Activated CD4-positive, alpha-beta T cell treated with anti-CD3 and anti-CD28 coated beads for 36 hours (primary cell): ENCODE measurements at places on chromosomes 16 and 17. TPM values are rescaled to one million over a fixed set of nuclear protein-coding genes. Genes with fewer than 3 reads are reported as not detected.

Gene ABCA8
- not detected for total RNA-seq

Gene TMEM220
- total RNA-seq: 2.1 TPM

Gene PLA2G10
- not detected for total RNA-seq

Gene TBC1D26
- 0.34 TPM for total RNA-seq

Gene CASKIN2
- 3.0 TPM for total RNA-seq

Gene ZNF469
- total RNA-seq: 0.50 TPM

DNA sequence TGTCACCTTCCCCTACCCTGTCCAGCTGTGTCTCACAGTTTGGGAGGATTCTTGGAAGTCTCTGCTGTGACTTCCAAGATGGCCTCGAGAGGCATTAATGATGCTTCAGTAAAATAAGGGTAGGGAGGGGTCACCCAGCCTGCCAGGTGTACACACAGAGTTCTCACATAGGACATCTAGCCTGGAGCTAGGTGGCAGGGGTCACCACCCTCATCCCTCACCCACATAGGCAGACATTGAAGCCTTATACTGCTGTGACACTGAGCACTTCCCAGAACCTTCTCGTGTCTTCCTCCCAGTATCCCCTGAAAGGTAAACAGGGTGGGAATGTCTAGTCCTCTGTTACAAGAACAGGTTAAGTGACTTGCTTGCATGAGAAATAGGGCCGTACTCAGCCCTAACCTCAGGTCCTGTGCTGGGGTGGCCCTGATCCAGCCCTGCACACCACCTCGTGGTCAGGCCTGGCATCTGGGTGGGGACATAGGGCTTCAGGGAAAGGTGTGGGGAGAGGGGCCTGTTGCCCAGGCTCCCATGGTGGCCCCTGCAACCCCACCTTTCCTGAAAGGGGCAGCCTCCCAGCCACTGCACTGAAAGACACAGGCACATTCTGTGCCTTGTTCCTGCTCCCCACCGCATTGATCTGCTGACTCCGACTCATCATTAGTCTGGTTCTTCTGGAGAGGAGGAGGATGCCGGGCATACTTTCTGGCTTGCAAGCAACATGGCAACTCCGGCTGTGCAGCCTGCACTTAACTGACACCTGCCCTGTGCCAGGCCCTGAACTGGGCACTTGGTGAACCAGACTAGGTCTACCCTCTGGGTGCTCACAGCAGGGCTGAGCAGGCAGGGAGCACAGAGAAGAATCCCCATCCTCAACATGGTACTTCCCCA lies 3.6 kb upstream of the MMP15 start:
- DNase-seq: no peak
- H3K27me3 ChIP-seq: peaks cover 4% of the 10 kb centered on the region
- H3K4me1 ChIP-seq: peaks cover 13% of the 10 kb centered on the region

GRCh38 chr17:75069783-75070182 lies 18.0 kb upstream of the SLC16A5 start:
- peaks cover 34% of the 10 kb centered on the region for H3K4me1 ChIP-seq
- peaks cover 4% of the 10 kb centered on the region for H3K36me3 ChIP-seq
- no peak overlapping the region for H3K4me3 ChIP-seq
- DNase-seq: peak; percentile 31

- H3K27ac ChIP-seq: no peak overlapping the region
- no peak for DNase-seq
- H3K4me3 ChIP-seq: no peak overlapping the region
- no peaks in the 10 kb centered on the region for H3K36me3 ChIP-seq
- peaks cover 4% of the 10 kb centered on the region for H3K27me3 ChIP-seq
These were observed 16.4 kb upstream of the HAP1 start for GRCh38 chr17:41750862-41751261.

DNA sequence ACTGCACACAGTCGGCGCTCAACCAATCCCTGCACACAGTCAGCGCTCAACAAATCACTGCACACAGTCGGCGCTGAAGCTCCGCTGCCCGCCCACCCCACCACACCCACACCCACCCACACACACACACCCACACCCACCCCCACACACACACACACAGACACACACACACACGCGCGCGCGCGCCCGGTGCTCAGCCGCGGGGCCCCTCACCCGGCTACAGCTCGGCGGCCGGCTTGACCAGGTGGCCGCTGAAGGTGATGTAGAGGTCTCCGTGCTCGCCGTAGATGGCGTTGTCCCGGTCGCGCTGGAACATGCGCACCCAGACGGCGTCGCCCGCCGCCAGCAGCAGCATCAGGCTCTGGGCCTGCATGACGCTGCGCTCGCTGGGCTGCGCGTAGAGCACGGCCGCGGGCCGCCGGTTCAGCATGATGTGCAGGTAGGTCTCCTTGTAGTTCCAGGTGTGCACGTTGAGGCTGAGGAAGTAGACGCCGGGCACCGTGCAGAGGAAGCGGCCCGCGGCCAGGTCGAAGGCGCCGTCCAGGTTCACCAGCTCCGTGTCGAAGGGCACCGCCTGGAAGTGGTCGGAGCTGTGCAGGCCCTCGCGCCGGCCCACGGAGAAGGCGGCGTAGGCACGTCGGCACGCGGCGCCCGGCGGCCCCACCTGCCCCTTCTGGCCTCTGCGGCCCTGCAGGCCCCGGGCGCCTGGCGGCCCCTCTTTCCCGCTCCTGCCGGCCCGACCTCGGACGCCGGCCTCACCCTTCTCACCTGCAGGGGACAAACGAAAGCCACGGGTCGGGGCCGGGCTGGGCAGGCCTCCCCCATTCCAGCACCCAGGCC lies 2.5 kb downstream of the C1QTNF8 start:
- H3K36me3 ChIP-seq: no peaks in the 10 kb centered on the region
- H3K4me1 ChIP-seq: no peaks in the 10 kb centered on the region
- DNase-seq: peak; percentile 66
- H3K27ac ChIP-seq: no peak overlapping the region

- peaks cover 24% of the 10 kb centered on the region for H3K27me3 ChIP-seq
- H3K27ac ChIP-seq: no peak overlapping the region
- DNase-seq: peak; percentile 2
- H3K4me3 ChIP-seq: no peak overlapping the region
These were observed 3.6 kb upstream of the TMEM92 start for GRCh38 chr17:50270435-50271362.

DNA sequence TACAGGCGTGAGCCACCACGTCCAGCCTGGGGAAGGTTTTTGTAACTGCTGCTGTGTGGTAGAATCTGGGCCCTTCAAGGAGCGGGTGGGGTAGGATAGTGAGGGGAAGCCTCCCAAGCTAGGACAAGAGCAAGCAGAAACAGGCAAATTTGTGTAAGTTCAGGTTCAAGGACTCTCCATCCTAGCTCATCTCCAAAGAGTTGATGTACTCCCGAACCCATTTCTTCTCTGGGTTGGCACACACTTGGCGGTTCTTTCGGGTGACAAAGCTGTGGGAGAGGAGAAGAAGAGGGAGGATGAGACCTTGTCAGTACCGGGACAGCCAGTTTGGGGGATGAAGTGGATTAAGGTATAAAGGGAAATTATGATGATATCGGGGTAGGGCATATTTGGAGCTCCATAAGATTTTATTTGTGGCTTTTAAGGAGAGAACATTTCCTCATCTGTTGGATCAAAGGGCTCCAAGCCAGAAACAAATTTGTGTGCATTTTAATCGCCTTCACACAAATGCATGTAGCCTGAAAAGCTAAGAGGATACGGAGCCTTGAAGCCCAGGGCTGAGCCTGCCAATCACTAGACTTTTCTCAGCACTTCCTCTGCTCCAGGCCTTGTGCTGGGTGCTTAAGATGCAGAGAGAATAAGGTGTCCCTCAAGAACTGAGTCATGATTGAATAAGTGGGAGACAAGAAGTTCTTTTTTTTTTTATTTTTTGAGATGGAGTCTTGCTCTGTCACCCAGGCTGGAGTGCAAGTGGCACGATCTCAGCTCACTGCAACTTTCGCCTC lies 3.7 kb upstream of the HEATR9 start:
- no peaks in the 10 kb centered on the region for H3K27me3 ChIP-seq
- no peak overlapping the region for H3K27ac ChIP-seq
- no peaks in the 10 kb centered on the region for H3K36me3 ChIP-seq
- no peak overlapping the region for H3K4me3 ChIP-seq
- peaks cover 18% of the 10 kb centered on the region for H3K4me1 ChIP-seq

GRCh38 chr16:56931271-56931891 lies 561 bp upstream of the HERPUD1 start:
- H3K4me1 ChIP-seq: peaks cover 33% of the 10 kb centered on the region
- DNase-seq: peak; percentile 32
- H3K4me3 ChIP-seq: peak overlapping the region; percentile 98
- no peaks in the 10 kb centered on the region for H3K27me3 ChIP-seq
- H3K27ac ChIP-seq: peak overlapping the region; percentile 95

DNA sequence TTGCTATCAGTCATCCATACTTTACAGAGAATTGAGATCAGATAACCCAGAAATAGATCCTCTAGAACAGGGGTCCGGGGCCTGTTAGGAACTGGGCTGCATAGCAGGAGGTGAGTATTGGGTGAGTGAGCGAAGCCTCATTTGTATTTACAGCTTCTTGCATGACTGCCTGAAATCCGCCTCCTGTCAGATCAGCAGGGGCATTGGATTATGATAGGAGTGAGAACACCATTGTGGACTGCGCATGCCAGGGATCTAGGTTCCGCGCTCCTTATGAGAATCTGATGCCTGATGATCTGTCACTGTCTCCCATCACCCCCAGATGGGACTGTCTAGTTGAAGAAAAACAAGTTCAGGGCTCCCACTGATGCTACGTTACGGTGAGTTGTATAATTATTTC lies 13.0 kb upstream of the SCIMP start:
- H3K4me3 ChIP-seq: no peak overlapping the region
- no peak overlapping the region for H3K27ac ChIP-seq
- no peaks in the 10 kb centered on the region for H3K36me3 ChIP-seq
- H3K4me1 ChIP-seq: peaks cover 12% of the 10 kb centered on the region
- H3K27me3 ChIP-seq: no peaks in the 10 kb centered on the region

- H3K27me3 ChIP-seq: no peaks in the 10 kb centered on the region
- no peak for DNase-seq
- H3K4me3 ChIP-seq: no peak overlapping the region
- no peaks in the 10 kb centered on the region for H3K36me3 ChIP-seq
- no peak overlapping the region for H3K27ac ChIP-seq
- H3K4me1 ChIP-seq: no peaks in the 10 kb centered on the region
These were observed 3.8 kb upstream of the DCAF7 start for GRCh38 chr17:63546308-63547082.

DNA sequence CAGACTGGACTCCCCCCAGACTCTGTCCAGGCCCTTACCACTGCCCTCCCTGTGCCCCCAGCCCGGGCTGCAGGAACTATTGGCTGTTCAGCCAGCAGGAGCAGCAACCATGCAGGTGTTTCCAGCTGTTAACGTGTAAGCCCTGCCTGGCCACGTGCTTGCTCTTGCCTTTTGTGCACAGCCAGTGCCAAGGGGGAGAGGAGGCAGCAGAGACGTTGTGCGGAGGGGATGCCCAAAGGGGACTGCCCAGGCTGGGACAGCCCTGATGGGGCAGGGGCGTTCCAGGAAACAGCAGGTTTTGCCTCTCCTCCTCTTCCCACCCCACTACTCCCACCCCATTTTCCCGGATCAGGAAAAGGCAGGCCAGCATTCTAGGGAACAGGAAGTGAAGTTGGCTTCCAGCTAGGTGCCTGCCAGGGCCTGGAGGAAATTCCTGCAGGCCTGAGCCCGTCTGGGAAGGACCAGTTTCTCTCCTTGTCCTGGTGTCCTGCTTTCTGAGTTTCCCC lies 16.7 kb upstream of the LASP1NB start:
- H3K4me1 ChIP-seq: peaks cover 19% of the 10 kb centered on the region
- H3K4me3 ChIP-seq: no peak overlapping the region
- H3K27me3 ChIP-seq: no peaks in the 10 kb centered on the region
- peaks cover 20% of the 10 kb centered on the region for H3K36me3 ChIP-seq
- DNase-seq: no peak

- DNase-seq: no peak
- peaks cover 3% of the 10 kb centered on the region for H3K4me1 ChIP-seq
- H3K36me3 ChIP-seq: no peaks in the 10 kb centered on the region
- H3K27ac ChIP-seq: no peak overlapping the region
- H3K4me3 ChIP-seq: no peak overlapping the region
These were observed 4.4 kb downstream of the RPL3L start for GRCh38 chr16:1950047-1950446.

DNA sequence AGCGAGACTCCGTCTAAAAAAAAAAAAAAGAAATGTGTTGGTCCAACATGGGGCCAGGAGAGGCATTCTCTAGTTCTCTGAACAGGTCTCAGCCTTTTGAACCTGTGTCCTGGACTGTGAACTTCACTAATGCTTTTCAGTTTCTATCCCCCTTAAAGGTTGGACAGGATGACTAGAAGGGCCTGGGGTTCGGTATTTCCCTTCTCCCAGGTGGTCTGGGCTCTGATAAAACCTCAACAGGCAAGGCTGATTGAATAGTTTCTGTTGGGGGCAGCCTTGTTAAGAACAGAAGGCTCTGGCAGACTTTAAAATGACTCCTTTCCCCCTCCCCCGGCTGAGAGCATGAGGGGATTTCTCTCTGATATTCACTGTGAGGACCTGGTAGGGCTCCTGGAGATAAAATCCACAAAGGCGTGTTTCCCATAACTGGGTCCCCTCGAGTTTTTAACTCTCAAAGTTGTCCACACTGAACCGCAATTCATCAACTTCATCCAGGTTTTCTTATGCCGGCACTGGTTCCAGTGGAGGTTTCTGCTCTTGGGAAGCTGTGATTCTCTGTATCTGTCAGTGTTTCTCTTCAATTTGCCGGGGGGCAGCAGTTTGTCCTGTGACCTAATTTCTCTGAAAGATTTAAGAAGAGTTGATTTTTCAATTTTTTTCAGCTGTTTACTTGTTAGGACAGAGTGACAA lies 91.3 kb downstream of the METRNL start:
- no peaks in the 10 kb centered on the region for H3K4me1 ChIP-seq
- no peak for DNase-seq
- H3K4me3 ChIP-seq: no peak overlapping the region
- H3K36me3 ChIP-seq: no peaks in the 10 kb centered on the region
- peaks cover 12% of the 10 kb centered on the region for H3K27me3 ChIP-seq

DNA sequence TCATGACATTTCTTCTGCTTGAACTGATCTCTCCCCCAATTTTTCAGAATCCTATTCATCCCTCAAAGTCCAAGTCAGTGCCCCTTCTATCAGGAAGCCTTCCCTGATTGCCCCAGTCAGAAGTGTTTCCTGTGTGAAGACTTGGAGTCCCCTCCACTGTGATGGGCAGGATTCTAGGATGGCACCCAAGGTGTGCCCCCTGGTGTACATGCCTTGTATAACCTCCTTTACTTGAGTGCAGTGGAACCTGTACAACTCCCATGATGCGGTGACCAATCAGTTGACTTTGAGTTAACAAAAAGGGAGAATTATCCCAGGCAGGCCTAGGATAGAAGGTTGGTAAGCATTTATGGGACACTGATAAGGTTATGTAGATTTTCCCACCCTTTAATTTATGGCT lies 23.4 kb downstream of the MYH13 start:
- H3K4me3 ChIP-seq: no peak overlapping the region
- peak; percentile 10 for DNase-seq
- H3K27ac ChIP-seq: no peak overlapping the region
- no peaks in the 10 kb centered on the region for H3K4me1 ChIP-seq
- no peaks in the 10 kb centered on the region for H3K36me3 ChIP-seq

- no peak overlapping the region for H3K4me3 ChIP-seq
- H3K4me1 ChIP-seq: peaks cover 20% of the 10 kb centered on the region
- H3K27me3 ChIP-seq: peaks cover 40% of the 10 kb centered on the region
- H3K36me3 ChIP-seq: no peaks in the 10 kb centered on the region
- H3K27ac ChIP-seq: no peak overlapping the region
- DNase-seq: no peak
These were observed 8.2 kb downstream of the CIITA start for GRCh38 chr16:10885246-10885645.
